ENCODE measurements at places on chromosomes 1 and 21.
A peak's percentile ranks its signal among the peaks of the same experiment; 100 is the strongest.

GRCh38 chr1:46288485-46289133 lies 14.8 kb downstream of the LRRC41 start:
- DNase-seq: no peak

DNA sequence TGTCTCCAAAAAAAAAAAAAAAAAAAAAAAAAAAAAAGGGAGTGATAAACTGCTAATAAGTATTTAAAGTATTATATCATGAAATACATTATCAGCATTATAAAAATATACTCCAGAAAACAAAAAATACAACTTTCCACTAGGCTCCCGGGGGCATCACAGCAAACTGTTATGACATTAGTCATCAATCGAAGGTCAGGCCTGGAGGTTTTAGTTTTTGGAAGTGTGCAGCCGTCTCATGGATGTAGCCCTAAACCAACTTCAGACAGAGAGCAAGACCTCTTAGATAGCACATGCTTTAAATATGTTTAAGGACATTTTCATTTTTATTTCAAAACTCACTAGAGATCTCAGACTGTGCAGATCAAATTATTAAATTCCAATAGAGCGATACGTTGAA lies 106.3 kb downstream of the RERE start:
- no peak for DNase-seq

- DNase-seq: no peak
Measured at GRCh38 chr1:199242601-199243000, 603.8 kb downstream of the PTPRC start.

- no peak for DNase-seq
Measured at GRCh38 chr21:42651515-42652401, 1.7 kb upstream of the PDE9A start.

DNA sequence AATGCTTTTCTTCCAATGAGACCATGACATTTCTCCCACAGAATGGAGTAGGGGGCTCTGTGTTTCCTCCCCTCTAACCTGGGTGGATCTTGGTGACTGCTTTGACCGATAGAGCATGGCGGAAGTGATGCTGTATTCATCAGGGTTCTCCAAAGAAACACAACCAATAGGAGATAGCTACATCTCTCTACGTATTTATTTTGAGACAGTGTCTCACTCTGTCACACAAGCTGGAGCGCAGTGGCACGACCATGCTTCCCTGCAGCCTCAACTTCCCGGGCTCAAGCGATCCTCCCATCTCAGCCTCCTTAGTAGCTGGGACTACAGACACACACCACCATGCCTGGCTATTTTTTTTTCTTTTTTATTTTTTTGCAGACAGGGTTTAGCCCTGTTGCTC lies 29.5 kb upstream of the HNRNPU start:
- no peak for DNase-seq

GRCh38 chr1:5950201-5950895 lies 41.9 kb downstream of the NPHP4 start:
- no peak for DNase-seq

- no peak for DNase-seq
Measured at GRCh38 chr1:110606657-110607535, 738 bp upstream of the KCNA2 start.

GRCh38 chr21:44765231-44766013 lies 36.2 kb downstream of the UBE2G2 start:
- DNase-seq: no peak

GRCh38 chr1:57064379-57065140 lies 98.7 kb upstream of the C8B start:
- DNase-seq: no peak

DNA sequence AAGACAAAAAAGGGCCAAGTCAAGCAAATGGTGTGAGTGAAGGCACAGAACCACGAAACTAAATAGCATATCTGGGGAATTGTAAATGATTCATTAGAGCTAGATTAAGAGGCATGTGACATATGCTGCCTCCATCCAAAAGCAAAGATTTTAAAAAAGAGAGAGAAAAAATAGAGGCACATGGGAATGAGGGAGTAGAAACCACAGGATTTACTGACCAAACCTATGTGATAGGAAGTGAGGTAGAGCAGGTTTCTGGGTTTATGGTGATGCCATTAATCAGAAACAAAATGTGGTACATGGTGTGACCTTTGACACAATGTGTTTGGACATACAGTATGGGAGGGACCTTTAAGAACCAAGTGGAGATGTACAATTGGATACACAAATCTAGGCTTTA lies 13.6 kb downstream of the C1orf52 start:
- DNase-seq: no peak

DNA sequence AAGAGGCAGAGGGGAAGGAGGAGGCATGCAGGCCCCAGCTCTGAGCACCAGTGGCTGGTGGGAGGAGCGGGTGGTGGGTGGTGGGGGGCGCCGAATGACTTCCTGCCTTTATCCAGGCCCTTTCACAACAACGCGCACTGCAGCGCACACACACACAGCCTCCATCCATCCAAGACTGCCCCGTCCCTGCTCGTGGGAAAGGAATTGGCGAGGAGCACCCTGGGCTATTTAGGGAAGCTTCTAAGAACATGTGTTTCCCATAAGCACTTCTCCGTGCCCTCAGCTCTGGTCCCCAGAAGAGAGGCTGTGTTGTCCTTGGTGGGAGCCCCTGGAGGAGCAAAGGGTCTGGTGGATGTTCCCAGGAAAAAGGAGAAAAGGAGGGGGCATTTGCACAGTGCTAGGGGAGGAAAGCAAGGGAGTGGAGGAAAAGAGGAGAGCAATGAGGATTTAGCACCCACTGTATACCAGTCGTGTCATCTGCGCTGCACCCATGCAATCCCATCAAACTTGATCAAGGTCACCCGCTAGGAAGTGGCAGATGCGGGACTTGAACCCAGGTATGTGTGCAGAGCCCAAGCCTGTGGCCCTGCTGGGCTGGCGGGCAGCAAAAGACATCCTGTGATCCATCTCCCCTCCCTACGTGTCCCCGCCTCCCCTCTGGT lies 28.1 kb downstream of the EPHA2 start:
- no peak for DNase-seq

- peak; percentile 91 for DNase-seq
Measured at GRCh38 chr1:159077120-159077961, 775 bp upstream of the AIM2 start.

GRCh38 chr1:236509203-236509602 lies 14.6 kb upstream of the LGALS8 start:
- no peak for DNase-seq
